Stimulated activated CD8-positive, alpha-beta memory T cell treated with anti-CD3 and anti-CD28 coated beads, Interleukin-7, amount 100 ng/mL, for 4 hours (primary cell): ENCODE measurements at places on chromosomes 5 and 9.

DNA sequence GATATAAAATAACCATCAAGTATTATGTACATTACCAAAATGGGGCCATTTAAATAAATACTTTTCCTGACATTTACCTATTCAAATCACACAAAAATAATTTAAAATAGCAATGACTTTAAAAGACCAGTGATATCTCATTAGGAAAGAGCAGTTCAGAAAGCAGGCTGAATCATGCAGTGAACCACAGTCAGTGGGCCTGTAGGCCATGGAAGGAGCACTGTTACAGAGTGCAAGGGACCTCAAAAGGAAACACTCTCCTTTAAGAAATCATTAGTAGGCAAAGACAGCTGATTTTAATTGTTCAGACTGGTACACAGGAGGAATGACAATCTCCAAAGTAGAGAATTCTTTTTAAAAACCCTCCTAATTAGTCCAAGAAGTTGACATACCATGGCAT is 283.5 kb upstream of the EFNA5 start:
- no peak for DNase-seq

GRCh38 chr9:129410226-129410625 is 210.7 kb downstream of the C9orf50 start:
- DNase-seq: no peak

DNA sequence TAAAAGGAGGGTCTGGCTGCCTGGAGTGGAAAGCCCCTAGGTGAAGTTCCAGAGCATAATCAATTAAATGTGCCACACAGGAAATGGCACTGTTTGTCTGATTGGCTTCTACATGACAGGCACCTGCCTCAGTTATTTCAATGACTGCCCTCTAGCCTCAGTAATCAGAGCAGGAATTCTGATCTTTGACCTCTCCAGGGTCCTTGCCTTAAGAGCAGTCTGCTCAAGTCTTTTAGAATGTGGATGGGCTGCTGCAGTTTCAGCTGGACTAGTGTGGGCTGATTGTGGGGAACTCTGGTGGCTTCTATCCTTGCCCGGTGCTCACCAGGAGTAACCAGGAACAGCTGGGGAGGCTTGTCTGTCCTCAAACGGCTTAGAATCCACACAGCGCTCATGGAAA is 98.9 kb downstream of the LIX1 start:
- no peak for DNase-seq

DNA sequence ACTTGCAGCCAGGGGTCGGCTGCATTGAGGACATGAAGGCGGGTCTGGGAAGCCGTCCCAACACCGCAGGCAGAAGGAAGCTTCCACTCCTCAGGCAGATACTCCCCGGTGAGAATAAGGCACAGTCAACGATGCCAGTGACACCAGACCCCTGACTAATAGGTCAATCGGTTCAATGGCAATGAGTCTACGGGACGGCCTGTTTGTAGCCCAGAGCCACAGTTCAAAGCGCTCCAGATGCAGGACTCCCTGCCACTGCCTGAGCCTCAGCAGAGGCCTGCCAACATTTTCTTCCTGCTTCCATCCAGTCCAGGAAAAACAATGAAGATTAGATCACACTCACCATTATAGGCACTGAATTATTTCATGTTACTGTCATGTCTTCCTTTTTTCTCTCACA is 84.5 kb upstream of the SIMC1 start:
- DNase-seq: no peak

- no peak for DNase-seq
Observed at GRCh38 chr5:131953969-131954368, 8.5 kb upstream of the MEIKIN start.
